ENCODE measurements at places on chromosomes 16 and 17.

- DNase-seq: no peak
Observed at GRCh38 chr16:23950898-23951297, 115.1 kb downstream of the PRKCB start.

- no peak for DNase-seq
Observed at GRCh38 chr17:65170839-65171238, 33.7 kb downstream of the RGS9 start.

- DNase-seq: no peak
Observed at GRCh38 chr16:75197522-75198134, 9.3 kb downstream of the CTRB2 start.

DNA sequence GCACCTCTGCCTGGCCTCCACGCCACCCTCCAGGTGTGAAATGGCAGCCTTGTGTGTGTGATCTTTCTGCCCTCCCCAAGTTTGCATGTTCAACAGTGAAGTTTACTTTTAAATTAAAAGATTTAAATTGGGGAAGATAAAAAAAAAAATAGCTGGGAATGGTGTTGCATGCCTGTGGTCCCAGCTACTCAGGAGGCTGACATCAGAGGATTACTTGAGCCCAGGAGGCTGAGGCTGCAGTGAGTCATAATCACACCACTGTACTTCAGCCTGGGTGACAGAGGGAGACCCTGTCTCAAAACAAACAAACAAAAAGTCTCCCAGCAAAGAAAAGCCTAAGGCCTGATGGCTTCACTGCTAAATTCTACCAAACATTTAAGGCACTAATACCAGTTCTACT is 35.4 kb upstream of the RNF43 start:
- no peak for DNase-seq

GRCh38 chr16:11597235-11598095 is 10.7 kb upstream of the LITAF start:
- DNase-seq: no peak

DNA sequence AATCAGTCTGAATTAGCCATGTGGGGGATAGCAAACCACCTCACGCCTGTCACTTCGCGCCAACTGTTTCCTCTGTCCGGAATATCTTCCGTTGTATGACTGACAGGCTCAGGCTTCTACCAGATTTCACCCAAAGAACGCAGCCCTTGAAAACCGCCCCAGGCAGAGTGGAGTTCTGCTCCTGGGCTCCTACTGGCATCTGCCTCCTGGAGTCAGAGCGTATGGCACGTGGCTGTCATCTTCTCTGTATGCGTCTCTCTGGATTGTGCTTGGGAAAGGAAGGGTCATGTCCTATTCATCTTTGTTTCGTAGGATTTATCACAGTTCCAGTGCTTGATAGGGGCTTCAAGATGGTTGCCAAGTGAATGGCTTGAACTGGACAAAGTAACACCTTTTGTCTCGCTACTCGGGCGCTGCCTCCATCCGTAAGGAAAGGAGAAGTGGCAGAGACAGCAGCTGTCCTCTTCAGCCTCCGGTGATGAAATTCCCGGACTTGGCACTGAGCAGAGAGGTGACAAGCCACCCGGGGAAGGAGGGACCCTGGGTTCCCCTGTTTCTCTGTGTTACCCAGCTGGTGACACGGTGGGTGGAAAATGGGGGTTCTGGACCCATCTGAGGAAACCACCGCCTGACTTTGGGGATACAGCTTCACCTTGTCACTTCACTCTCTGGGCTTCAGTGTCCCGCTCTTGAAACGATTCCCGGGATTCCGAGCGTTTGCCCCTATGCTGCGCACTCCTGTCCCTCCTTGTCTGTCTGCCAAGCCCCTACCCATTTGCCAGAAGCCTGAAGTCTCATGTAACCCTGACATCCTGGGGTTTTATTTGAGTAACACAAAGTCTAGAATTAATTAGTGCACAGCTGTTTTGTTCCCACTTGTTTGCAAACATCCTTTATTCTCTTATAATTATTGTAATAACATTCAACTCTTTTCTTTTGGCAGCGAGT is 13.9 kb downstream of the KIAA0513 start:
- no peak for DNase-seq

DNA sequence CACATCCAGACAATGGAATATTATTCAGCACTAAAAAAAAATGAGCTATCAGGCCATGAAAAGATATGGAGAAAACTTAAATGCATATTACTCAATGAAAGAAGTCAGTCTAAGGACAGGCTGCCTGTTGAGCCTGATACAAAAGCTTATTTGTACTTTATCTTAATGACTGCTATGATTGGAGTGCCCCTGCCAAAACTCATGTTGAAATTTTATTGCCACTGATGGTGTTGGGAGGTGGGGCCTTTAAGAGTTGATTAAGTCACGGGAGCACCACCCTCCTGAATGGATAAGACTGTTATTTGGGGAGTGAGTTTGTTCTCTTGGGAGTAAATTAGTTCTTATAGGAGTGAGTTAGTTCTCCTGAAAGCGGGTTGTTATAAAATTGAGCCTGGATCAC is 9.9 kb downstream of the C17orf67 start:
- no peak for DNase-seq

DNA sequence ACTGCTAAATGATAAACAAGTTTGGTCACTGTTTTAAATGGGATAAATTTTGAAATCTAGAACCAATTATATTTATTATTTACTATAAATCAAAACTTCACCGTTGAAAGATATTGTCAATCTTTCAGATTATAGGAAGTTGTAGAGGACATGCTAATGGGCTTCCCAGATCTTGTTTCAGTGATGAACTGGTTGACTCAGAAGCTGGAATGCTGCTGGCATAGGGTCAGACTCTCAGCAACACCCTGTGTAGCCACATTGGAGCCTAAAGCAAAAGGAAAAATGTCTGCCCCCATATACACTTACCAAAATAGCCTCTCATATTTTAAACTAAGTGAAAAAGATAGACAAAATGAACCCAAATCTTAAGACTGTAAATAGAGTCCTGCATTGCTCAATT is 916.9 kb upstream of the SOX9 start:
- no peak for DNase-seq

- no peak for DNase-seq
Observed at GRCh38 chr16:52871481-52871880, 181.2 kb downstream of the CHD9NB start.

DNA sequence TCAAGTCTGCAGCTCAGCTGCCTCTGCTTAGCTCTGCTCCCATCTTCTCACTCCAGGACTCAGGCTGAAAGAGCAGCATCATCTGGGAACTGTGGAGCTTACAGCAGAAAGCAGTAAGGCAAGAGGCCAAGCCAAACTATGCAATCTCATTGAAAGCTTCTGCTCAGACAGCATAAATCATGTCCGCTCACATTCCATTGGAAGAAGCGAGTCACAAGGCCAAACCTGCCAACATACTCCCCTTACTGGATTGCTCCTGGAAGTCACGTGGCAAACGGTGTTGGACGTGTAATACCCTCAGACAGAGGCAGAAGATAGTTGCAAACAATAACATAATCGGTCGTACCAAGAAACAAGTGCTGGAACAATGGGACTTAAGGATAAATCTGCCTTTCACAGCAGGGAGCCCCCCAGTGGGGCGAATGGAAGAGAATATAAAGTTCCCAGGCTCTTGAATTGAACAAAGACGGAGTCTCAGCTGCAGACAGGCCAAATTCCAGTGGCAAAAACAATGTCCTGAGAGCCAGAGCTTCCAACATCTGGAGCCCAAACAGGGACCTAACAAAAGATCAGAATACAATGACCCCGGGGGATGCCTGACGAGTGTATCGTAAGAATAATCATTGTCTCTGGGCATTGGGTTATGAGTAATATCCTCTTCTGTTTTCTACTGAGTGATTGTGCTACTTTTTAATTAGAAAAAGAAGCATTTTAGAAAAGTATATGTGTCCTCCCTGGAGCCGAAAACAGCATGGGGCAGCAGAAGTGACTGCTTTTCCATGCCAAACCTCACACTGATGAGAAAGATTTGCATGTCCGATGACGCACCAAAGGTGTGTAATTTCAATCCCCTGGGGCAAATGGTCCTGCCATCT is 68.4 kb downstream of the CMC2 start:
- no peak for DNase-seq

GRCh38 chr17:77343031-77343800 is 202.4 kb downstream of the SEC14L1 start:
- no peak for DNase-seq

- DNase-seq: no peak
Observed at GRCh38 chr16:85350973-85351372, 238.7 kb upstream of the CIBAR2 start.

DNA sequence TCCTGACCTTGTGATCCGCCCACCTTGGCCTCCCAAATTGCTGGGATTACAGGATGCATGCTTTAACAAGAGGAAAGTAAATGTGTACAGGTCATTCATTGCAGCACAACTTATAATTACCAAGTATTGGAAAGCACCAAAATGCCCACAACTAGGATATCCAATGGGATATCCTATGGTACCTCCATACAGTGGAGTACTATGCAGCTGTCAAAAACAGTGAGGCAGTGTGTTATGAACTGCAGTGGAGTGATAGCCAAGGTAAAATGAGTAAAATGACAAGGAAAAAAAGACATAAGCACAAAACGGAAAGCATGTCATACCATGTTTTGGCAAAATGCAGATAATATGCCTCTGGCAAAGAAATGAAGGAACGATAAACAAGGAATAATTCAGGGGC is 87.6 kb downstream of the FOXL1 start:
- no peak for DNase-seq

GRCh38 chr17:5510771-5511170 is 24.4 kb downstream of the MIS12 start:
- DNase-seq: no peak

- DNase-seq: no peak
Observed at GRCh38 chr16:56047307-56048234, 143.7 kb upstream of the GNAO1 start.

DNA sequence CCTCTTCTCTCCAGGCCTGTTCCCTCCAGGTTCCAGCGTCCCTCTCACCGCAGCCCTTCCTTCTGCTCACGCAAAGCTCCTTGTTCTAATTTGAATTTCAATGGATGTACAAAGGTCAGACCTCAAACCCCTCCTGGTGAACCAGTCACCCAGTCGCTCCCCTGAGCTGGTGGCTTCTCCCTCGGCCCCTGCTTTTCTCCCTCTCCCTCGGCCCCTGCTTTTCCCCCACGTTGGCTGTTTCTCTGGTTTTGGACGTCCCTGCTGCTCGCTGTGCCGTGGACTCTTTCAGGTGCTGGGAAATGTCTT is 8.6 kb upstream of the MSLN start:
- DNase-seq: no peak

DNA sequence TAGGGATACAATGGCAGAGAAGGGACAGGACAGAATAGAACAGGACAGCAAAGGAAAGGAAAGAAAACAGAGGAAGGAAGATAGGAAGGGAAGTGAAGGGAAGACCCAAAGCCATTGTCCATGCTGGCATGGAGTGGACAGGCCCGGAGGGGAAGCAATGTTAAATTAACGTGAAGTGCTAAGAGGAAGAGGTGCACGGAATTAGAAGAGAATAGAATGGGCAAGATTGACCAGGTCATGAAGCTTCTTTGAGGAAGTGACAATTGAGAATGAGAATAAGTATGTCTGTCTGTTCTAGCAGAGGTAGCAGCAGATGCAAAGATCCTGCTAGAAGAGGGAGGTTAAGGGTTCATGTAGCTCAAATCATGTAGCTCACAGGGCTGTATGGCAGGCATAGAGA is 117.2 kb downstream of the MAF start:
- no peak for DNase-seq

- no peak for DNase-seq
Observed at GRCh38 chr17:77817953-77818352, 140.6 kb upstream of the TNRC6C start.

DNA sequence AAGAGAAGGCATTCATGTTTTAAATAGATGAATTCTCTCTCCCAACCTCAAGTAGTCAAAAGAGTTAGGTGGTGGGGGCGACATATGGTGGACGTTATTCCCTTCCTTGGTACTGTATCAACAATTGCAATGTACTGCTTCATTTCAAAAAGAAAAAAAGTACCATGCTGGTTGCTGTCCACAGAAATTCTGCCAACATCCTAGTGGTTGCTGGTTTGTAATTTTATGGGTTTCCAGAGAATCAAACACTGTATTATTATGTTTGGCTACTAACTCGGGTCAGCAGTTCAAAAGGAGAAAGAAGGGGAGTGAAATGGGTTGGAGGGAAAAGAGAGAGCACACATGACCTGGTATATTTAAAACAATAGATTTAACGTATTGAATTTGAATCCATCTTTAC is 61.1 kb upstream of the KCNJ16 start:
- DNase-seq: no peak

GRCh38 chr17:18224053-18224386 is 1.4 kb upstream of the LLGL1 start:
- DNase-seq: no peak

- no peak for DNase-seq
Observed at GRCh38 chr17:82134101-82134500, 36.1 kb upstream of the FASN start.

DNA sequence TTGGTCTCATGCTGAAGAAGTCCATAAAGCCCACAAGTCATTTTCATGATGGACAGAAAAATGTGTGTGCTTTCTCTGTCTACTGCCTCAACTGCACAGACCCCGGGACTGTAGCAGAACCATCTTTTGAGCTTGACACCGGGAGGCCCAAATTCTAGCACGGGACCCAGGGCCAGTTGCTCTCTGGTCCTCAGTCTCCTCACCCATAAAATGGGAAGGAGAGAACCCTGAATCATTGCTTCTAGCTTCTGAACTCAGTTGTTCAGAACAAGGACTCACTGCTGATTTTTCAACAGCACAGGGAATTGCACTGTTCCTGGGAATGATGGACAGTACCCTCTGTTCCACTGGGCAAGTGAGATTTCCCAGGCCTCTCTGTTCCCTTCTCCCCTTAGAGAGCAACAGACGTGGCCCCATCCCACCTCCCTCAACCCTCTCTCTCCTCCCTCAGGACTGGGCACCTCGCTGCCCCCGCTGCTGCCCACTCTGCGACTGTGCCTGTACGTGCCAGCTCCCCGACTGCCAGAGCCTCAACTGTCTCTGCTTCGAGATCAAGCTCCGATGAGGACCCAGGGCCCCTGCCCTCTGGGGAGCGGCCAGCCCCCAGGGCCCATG is 2.2 kb upstream of the ALDOA start:
- DNase-seq: no peak

DNA sequence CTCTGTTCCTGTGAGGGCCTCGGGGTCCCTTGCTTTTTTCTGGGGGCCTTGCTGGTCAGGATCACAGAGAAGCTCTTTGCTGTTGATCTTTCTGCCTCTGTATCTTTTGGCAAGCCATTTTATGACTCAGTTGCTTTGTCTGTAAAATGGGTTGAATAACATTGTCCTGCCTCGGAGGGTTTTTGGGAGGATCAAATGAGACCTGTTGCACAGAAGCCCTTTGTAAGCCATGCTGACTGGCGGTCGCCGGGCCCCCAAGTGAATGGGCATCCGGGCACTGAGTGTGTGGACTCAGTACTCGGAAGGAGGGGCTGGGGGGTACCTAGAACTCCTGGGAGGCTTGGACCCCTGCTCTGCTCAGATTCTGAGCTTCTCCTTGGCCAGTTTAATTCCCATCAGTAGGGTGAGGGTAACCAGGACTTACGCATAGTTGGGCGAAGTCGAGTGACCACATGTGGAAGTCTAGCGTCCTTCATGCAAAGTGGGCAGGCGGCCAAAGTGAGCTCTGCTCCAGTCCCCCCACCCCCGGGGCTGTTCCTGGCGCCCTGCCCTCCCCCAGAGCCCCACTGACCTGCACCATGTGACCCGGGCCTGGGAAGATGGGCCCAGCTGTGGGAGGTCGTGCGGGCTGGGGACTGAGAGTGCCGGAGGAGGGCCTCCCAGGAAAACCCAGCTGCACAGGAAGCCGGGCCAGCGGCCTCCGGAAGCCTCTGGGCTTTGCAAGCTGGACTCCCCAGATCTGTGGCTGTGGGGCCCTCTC is 284.0 kb downstream of the SEC14L1 start:
- DNase-seq: no peak

Measured in activated CD4-positive, alpha-beta T cell treated with anti-CD3 and anti-CD28 coated beads, Interleukin-2, amount 50 U/mL, for 4 hours (primary cell).